Stimulated activated CD8-positive, alpha-beta memory T cell treated with anti-CD3 and anti-CD28 coated beads, Interleukin-15, amount 100 ng/mL, for 24 hours (primary cell): ENCODE measurements at places on chromosomes 13 and 19.

- DNase-seq, result no peak
These were observed 177.8 kb downstream of the NALCN start for GRCh38 chr13:101238555-101238954.

DNA sequence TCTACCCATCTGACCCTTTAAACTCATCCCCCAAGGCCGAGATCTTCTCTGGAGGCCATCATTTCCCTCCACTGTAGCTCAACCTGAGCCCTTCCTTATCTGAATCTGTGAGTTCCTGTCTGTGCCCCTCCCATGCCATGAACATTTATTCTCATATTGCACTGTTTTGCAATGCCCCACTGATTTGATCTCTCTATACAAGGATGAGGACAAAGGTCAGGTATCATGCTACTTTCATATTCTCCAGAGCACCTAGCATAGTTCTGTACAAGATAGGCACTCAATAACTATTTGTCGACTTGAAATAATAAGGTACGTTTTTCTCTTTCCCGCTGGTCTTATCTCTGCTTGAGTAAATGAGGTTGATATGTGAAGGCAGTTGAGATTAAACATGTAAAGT is 135.5 kb downstream of the KLF5 start:
- DNase-seq, result no peak

DNA sequence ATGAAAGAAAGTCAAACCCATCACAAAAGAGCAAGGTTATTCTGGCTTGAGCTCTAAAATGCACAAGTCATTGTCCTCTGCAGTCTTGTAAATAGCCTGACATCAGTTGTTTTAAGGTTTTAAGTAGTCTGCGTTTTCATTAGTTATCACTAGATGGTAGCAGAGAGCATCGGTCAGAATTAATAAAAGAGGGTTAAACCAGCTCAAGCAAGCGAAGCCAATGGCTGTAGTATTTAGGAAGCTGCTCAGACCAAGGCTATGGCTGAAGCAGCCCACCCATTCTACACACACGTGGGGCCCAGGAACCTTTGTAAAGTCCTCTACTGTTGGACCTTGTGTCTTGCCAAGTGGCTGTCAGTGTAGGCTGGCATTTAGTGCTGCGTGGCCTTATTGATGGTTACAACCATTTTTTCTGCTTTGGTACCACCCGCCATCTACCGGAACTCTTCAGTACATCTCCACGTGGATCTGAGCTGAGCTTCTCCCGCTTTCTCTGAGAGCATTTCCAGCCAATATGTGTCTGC is 13.3 kb upstream of the ZNF57 start:
- no peak for DNase-seq

DNA sequence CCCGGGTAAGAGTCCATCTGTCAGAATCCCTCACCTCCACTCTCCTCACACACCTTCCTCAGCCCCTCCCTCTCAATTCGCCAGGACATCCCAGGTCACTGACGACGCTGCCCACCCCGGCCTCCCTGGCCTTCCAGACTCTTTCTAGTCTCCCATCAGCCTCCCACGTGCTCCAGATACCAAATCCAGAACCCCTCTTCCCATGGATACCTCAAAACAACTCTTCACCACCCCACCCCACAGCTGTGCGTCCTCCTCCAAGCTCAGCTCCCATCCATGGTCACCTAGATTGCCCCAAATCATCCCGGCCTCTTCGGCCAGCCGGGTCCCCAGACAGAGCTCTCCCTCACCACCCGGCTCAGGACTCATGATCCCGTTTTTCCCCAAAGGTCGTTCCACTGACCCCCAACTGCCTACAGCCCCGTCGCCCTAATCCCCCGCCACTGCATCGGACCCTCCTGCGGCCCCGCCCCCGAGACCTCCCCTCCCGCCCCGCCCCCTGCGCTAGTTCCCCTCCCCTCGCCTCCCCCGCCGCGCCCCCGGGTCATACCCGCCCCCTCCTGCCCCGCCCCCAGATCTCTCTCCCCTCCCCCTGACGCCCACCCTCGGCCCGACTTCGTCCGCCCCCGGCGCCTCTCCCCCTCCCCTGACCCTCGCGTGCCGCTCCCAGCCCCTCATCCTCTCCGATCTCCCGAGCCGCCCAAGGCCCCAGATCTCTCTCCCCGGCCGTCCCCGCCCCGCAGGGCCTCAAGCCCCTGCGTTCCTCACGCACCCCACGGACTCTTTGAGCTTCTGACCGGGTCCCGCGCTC is 546 bp downstream of the UBXN6 start:
- DNase-seq, result no peak

DNA sequence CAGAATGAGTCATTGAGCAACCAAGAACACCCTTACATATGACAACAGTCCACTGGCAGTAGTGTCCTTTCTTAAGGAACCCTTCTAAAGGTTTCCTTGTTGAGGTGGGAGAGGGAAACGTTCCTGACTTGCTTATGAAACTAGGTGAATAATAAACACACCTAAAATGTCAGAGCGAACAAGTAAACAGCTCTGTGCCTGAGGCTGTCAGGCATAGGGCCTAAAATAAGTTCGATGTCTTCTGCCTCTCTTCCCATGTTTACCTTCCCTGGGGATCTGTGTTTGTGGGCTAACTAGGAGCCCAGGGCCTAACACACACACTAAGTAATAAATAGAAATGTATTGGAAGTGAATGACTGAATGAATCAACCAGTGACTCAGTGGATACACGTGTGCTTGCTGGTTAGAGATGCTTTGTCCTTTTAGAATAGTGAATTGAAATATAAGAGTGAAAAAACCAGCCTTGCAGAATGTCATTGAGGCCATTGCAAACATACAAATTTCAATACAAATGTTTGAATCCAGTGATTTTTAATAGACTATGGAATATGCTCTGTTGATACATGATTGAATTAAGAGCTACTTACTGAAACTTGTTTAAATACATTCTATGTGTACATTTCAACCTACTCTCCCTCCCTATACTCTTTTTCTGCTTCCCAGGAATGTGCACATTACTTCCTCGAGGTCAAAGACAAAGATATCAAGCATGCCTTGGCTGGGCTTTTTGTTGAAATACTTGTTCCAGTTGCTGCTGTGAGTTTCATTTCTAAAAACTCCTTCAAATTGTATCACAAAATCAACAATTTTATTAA is 102.9 kb downstream of the FRY start:
- no peak for DNase-seq

DNA sequence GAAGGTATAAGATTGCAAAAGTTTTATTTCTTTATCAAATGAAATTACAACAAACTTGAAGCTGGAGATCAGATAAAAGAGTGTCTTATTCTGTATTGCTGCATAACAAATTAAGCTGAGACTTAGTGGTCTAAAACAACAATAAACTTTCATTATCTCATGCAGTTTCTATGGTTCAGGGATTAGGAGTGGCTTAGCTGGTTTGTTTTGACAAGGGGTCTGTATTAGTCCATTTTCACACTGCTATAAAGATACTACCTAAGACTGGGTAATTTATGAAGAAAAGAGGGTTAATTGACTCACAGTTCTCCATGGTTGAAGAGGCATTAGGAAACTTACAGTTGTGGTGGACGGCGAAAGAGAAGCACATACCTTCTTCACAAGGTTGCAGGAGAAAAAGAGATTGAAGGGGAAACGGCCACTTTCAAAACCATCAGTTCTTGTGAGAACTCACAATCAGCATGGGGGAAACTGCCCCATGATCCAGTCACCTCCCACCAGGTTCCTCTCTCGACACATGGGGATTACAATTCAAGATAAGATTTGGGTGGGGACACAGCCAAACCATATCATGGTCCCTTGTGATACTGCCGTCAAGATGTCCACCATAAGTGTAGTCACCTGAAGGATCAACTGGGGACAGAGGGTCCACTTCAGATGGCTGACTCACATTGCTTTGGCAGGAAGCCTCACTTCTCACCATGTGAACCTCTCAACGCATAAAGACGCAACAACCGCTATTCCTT is 97.8 kb downstream of the RNF17 start:
- no peak for DNase-seq

GRCh38 chr13:44385847-44386246 is 12.2 kb downstream of the SERP2 start:
- no peak for DNase-seq

DNA sequence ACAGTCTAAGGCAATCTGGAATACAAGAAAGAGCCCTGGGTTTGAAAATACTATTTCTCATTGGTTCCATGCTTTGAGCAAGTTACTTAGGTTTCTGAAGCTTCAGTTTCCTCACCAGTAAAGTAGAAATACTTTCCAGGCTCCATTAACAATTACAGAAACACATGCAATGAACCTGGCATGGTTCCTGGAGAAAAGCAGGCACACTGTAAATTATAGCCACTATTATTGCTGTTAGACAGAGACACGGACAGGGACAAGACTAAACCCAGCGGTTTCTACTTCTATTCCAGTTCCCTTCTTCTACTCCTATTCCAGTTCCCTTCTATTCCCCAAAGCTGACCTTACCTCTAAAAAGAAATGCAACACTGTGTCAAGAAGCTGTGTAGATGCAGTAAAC is 41.2 kb downstream of the MIPEP start:
- no peak for DNase-seq

DNA sequence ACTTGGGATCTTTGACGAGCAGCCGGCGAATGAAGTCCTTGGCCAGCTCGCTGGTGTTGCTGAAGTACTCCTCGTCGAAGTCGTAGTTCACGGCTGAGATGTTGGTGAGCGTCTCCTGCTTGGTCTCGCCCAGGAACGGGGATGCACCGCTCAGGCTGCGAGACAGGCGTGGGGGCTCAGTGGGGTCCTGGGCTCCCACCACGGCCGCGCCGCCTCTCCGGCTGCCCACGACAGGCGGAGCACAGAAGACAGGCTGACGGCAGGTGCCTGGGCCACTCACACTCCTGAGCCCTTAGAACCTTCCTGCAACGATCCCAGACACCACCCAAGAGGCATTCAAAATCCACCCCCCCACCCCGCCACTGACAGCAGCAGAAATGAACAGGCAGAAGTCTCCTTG is 9.9 kb downstream of the DAPK3 start:
- DNase-seq, result no peak

- no peak for DNase-seq
These were observed 8.8 kb downstream of the RRAS start for GRCh38 chr19:49631014-49631588.

DNA sequence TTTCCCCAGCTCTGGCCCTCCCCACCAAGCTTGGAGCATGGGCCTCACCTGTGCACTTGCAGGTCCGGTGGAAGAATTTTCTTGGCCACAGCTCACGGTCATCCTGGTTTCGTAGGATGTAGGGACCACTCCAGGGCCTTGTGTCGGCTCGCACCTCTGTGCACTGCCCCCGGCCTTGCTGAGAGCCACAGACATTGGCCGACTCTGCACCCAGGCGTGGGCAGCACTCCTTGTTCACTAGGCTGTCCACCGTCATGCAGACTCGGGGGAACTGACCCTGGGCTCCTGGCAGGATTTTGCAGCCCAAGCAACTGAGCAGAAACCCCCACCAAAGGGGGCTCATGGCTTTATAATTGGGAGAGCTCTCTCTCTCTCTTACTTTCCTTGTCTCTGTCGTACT is 569 bp downstream of the DCT start:
- no peak for DNase-seq

DNA sequence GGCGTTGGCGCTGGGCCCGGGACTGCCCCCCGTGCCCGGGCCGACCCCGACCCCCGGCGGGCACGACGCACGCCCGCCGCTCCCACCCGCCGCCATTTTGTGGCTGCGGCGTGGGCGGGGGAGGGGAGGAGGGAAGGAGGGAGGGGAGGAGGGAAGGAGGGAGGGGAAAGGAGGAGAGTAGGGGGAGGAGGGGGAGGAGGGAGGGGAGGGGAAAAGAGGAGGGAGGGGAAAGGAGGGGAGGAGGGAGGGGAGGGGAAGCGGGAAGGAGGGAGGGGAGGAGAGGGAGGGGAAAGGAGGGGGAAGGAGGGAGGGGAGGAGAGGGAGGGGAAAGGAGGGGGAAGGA is at the start of gene BTBD2:
TSS of gene BTBD2 (minus strand) at position 107 of the 343 bp plus-strand sequence. CDS start at position 96, 11 bp downstream.
- peak; percentile 32 for DNase-seq

DNA sequence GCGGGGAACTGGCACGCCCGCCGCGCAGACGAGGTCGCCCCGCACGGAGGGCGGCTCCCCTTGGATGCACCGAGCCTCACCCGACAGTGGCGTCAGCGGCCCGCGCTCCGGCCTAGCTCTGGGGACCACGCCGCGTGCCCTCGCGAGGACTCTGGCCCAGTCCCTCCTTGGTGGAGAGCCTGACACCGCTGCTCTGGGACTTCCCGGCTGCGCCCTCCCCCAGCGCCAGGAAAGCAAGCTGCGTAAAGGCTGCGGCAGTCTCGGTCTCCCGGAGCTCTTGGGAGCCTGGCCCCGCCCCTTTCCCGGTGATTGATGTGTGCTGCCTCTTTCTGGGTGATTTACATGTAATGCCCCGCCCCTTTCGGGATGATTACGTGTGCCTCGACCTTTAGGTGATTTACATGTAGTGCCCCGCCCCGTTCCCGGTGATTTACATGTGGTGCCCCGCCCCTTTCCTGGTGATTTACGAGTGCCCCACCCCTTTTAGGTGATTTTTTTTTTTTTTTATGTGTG is at the start of gene LENG9:
TSS of gene LENG9 (minus strand) at position 248 of the 513 bp plus-strand sequence. CDS start 252 bp downstream, outside the sequence.
- peak; percentile 81 for DNase-seq

- DNase-seq, result no peak
These were observed 7.4 kb upstream of the FCGBP start for GRCh38 chr19:39941615-39942365.

- peak; percentile 92 for DNase-seq
These were observed at the start of gene ZNF616 for GRCh38 chr19:52139252-52140031. TSS of gene ZNF616 (minus strand) at chr19:52139938. CDS start at chr19:52130512, 9,426 bp downstream.

DNA sequence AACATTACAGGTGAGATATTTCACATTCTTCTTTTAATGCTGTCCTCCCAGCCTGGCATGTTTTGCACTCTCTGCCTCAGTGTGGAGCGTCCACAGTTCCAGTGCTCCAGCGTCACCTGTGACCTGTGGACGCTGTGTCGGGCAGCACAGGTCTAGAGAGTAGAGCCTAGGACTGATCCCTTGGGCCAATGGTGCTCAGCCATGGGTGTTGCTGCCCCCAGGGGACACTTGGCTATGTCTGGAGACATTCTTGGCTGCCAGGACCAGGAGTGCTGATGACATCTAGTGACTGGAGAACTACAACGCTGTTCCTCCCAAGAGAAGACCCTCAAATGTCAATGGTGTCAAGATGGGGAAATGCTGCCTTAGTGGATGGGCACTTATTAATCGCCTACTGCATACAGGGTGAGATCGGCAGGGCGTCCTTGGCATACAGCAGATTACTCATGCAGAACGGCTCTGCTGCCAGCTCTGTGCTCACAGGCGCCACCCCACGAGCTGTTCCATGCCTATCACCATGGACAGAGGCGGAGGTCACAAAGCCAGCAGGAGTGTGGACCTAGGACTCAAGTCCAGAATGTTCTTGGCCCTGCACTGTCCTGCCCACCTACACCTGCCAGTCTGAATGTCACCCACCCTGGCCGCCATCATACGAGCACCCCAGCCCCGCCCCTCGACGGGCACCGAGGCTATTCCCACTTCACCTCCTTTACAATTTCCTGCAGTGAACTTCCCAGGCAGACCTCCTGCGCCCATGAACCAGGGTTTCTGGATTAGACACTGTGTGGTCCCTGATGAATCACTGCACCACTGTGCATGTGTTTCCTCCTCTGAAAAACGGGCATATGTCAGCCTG is 13.9 kb upstream of the MADCAM1 start:
- DNase-seq, result no peak
